ENCODE measurements at places on chromosomes 2 and 18.

- DNase-seq, result no peak
These were observed 269.6 kb downstream of the CDH20 start for GRCh38 chr18:61602836-61603235.

DNA sequence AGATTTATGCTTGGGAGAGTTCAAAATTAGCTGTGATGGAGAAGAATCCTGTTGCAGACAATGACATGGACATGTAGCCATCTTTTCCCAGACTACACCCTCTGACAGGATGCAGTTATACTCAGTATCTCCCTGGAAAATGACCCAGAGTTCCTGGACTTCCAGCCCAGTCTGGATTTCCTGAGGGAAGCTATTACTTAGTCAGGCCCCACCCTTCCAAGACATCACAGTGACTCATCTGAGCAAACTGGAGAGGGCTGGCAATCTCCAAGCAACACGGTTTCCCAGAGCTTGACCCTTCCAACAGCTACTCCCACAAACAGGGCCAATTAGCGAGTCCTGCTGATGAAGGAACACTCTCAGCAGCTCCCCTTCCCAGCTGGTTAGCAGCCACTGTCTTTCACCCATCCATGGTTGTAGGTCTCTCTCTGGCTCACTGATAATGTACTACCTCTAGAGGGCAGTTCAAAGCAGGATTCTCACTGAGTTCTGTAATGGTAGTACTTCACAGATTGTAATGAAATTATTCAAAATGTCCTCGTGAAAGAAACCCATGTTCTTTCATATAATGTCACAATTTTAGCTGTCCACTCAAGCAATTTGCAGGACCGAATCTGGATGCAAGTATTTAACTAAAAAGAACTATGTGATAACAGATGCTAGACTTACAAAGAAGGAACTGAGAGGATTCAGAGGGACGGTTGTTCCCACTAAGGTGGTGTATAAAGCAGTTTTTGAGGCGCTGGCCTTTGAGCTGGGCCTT lies 110.2 kb downstream of the MDH1 start:
- DNase-seq, result no peak

DNA sequence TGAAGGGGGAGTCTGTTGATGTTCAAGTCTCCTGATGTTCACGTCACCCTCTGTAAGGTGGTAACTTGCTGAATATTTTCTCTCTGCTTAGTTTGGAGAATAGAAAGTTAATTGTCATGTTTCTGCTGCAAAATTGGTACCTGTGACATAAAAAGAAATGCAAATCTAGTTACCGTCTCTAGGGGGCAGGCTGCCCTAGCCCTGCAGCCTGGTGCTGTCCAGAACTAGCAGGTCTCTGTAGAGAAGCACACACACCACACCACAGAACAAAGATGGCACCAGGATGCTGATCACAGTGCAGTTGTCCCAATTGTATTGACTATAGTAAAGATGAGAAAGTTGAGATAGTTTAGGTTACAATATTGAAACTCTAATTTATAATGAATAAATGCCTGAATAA lies 47.0 kb downstream of the SLC9A4 start:
- DNase-seq, result no peak

DNA sequence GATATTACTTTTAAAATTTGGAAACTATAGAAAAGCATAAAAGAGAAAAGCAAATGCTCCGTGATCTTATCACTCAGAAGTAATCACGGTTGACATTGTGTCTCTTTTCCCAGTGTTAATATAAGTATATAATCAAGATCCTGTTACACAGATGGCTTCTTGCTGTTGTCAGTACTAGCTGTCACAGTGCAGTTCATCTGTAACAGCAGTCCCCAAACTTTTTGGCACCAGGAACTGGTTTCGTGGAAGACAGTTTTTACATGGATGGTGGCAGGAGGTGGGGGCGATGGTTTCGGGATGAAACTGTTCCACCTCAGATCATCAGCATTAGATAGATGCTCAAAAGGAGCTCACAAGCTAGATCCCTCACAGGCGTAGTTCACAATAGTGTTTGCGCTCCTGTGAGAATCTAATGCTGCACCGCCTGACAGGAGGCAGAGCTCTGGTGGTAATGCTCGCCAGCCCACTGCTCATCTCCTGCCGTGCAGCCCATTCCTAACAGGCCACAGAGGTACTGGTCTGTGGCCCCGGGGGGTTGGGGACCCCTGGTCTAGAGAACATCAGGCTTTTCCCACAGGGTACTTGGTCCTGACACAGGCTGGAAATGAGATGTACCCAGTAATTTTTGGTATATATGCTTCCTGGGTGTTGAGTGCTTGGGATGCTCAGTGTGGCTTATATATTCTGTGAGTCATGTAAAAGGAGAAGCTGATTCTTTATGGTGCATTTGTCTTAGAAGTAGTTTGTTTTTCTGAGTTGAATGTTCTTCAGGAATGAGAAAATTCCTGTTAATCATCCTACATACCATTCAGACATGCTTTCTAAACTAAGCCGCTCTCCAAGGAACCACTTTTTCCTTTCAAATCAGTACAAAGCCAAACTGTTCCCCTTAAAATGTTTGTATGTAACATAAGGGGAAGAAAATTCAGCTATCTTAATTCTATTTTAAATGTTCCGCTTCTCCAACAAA lies 121.8 kb downstream of the NCK2 start:
- DNase-seq, result no peak

GRCh38 chr2:214651451-214651850 lies 158.0 kb downstream of the BARD1 start:
- DNase-seq, result no peak

GRCh38 chr2:9770308-9771100 lies 72.8 kb upstream of the TAF1B start:
- DNase-seq, result no peak

GRCh38 chr2:98464772-98465310 lies 20.2 kb downstream of the INPP4A start:
- DNase-seq, result no peak

- no peak for DNase-seq
These were observed 62.2 kb downstream of the PTRHD1 start for GRCh38 chr2:24731040-24731439.

GRCh38 chr2:112910219-112910618 lies 746 bp upstream of the IL37 start:
- no peak for DNase-seq

DNA sequence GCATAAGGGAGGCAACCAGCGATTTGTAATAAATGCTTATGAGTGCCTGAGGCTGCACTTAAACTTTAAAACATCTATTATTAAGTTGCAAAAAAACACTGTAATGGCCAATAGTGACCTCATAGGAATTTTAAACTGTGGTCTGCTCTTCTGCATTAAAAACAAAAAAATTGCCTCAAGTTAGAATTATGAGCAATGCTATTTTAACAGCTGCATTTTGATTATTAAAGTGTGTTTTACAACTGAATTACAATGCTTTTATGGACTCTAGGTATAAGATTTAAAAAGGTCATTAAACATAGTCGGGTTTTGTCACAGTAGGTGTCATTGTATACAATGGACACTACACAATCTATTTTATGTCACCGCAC lies 528.7 kb upstream of the FANCL start:
- no peak for DNase-seq

GRCh38 chr2:207248702-207249377 lies 83.1 kb upstream of the KLF7 start:
- no peak for DNase-seq

DNA sequence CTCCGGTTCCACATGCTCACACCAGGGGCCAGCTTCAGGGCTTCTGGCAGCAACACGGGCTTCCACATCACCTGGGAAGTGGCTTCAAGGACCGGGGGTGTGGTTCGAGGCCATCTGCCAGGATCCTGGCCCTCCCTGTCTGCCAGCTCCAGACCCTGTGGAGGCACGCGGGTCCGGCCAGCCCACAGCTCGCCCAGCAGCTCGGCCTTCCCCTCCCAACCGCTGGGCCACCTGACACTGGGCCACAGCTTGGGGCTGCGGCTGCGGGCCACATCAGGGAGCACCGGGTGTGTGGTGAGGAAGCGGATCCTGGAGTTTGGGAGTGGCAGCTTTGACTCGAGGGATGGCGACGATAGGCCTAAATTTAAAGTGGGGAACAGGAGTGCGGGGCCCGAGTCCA lies 7.0 kb downstream of the C2orf81 start:
- DNase-seq, result no peak

DNA sequence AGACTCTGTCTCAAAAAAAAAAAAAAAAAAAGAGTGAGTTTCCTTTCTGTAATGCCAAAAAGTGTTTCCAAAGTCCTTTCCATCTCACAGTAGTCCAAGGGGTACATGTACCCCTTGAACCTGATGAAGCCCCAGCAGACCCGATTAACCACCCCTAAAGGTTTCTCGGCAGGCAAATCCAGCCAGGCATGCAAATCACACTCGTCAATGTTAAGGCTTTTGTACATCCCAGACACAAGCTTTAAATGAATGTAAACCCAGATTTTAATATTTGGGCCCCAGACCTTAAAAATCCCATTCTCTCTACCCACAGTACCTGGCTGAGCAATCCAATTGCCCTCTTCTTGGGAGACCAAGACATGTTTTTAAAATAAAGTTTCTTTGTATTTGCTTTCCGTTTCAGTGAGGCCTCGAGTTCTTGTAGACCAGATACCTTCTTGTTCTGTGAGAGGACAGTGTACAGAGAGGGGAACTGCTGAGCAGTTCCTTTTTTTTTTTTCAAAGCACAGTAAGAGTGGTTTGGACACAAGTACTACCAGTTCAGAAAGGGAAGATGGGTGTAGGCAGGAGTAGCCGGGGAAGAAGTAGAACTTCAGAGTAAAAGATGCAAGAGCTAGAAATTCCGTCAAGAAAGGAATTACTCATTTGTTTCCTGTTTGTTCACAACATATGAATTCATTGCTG lies at the start of gene NLRC4:
Gene NLRC4 (minus strand): TSS at position 465 of the 684 bp plus-strand sequence. CDS start 8,111 bp downstream, outside the sequence.
- DNase-seq, result no peak

- no peak for DNase-seq
These were observed 16.2 kb downstream of the C2orf76 start for GRCh38 chr2:119350311-119350998.

DNA sequence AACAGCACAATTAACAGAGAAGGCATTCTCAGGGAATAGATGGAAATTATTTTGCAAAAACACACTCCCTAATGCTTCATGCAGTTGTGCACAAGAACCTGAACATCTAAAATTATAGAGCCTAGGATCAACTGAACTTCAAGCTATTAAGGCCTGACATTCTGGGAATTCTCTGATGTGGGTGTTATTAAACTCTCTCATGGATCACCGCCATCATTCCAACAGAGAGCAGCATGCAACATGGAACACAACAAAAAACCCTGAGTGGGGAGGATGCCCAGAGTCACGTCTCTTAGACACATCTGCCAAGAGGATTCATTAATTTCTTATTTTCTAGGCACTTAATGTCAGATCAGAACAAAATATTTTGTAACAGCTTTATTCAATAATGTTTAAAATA lies 543.8 kb downstream of the ERBB4 start:
- DNase-seq, result no peak

DNA sequence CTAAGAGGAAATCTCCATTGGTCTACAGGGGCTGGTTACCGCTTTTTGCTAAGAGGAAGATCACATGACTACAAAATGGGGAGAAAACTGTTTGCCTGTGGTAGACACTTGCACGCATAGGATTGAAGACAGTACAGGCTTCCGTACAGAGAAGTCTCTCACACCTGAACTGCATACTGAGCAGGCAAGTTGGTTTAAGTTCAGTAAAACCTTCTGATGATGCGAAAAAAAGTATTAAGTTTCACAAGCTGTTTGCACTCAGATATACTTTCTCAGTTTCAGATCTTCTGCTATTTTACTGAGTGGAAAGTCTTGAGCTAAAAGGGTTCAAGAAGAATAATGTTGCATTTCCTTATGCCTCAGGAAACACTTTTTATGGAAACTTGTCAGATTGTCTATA lies 292.2 kb upstream of the MC4R start:
- DNase-seq, result no peak

DNA sequence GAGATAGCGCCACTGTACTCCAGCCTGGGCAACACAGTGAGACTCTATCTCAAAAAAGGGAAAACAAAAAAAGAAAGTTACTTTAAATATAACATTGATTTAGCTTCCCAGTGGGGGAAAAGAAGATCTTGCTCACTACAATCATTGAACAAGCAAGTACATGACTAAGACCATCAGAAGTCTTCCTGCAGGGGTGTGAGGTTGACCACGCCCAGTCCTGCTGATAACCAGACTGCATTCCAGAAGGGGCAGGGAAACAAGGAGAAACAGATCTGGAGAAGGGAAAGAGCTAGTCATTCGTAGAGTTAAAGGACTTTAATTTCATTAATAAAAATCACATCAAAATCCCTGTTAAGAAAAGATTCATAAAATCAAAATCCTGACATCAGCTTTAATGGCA lies 77.5 kb downstream of the EPHA4 start:
- DNase-seq, result no peak

DNA sequence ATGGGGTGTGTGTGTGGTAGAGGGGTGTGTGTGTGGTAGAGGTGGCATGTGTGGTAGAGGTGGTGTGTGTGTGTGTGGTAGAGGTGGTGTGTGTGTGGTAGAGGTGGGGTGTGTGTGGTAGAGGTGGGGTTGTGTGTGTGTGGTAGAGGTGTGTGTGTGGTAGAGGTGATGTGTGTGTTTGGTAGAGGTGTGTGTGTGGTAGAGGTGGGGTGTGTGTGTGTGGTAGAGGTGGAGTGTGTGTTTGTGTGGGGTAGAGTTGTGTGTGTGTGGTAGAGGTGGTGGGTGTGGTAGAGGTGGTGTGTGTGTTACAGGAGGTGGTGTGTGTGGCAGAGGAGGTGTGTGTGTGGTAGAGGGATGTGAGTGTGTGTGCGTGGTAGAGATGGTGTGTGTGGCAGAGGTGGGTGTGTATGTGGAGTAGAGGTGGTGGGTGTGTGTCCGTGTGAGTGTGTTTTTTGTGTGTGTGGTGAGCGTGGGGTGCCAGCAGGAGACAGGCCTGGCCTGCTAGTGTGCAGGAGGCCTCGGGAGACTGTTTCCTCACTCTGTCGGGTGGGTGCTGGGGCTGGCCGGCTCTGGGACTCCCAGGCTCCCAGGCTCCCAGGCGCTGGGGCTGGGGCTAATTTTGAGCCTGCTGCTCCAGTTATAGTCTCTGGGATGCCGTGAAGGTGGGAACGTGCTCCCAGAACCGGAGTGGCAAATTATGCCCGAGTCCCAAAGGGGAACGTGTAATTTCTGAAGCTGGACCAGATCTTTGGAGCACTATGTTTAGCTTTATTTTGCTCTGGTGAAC lies 165.2 kb downstream of the DYSF start:
- no peak for DNase-seq

GRCh38 chr2:219510512-219511135 lies 3.7 kb upstream of the ASIC4 start:
- DNase-seq, result no peak

DNA sequence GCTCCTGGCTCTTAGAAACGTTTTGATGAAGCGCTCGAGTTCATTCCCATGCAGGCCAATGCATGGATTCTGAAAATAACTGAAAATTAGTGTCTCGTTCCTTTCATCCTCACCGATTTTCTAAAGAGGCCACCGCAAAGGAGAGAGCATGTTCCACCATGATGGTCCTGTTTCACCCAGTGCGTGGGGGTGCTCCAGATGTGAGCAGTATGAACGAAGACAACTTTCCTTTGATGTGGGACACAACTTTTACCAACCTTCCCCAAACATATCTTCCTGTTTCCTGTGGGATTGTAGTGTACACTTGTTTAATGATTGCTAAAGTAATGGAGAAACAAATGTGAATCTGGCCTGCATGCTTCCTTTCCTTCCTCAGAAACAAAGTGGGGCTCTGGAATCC lies 114.5 kb downstream of the PRPF40A start:
- no peak for DNase-seq

GRCh38 chr2:26568076-26568890 lies 72.9 kb downstream of the CIB4 start:
- no peak for DNase-seq

- DNase-seq, result no peak
These were observed 531.0 kb upstream of the SETBP1 start for GRCh38 chr18:44149706-44150105.

Measured in stimulated activated CD4-positive, alpha-beta T cell treated with anti-CD3 and anti-CD28 coated beads, Interleukin-1b, Interleukin-23, amount 100 ng/mL, for 1 hour (primary cell).